ENCODE measurements at places on chromosomes 7 and 10.

DNA sequence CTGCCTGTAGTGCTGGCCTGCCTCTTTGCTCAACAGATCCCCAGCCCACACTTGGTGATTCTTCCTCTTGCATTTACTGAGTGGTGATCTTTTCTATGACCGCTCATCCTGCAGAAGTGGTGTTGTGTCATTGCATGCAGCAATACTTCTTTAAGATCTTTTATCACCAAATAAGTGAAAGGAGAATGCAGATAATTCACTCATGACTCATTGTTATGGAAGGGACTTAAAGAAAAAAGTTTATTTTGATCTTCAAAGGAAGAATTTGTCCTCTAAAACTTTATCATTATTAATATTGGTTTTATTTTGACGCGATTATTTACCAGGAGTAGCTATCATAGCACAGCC is 489.1 kb upstream of the CELF2 start:
- peak; percentile 61 for DNase-seq

- DNase-seq: no peak
Observed at GRCh38 chr7:155844019-155844453, 31.8 kb upstream of the SHH start.

GRCh38 chr7:99560834-99561736 is 2.6 kb downstream of the ZNF655 start:
- no peak for DNase-seq

DNA sequence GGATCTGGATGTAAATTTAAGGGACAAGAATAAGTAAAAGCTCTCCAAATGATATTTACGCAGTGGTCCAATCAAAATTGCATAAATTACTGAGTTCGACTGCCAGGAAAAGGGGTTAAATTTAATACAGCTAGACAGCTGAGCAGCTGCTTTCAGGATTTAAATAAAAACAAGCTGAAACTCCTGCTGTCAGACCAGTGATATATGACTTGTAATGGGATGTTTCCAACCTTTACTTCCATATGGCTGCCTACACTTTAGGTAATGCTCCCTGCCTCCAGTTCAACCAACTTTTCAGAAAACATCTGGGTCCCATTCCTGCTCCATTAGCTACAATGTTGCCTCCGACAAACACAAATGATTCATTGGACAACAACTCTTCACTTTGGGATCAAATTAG is 326.3 kb upstream of the DGKB start:
- DNase-seq: no peak

GRCh38 chr7:129950933-129951225 is 1.9 kb downstream of the UBE2H start:
- no peak for DNase-seq

- DNase-seq: peak; percentile 96
Observed at GRCh38 chr10:126062131-126063032, 166.0 kb downstream of the FANK1 start.

DNA sequence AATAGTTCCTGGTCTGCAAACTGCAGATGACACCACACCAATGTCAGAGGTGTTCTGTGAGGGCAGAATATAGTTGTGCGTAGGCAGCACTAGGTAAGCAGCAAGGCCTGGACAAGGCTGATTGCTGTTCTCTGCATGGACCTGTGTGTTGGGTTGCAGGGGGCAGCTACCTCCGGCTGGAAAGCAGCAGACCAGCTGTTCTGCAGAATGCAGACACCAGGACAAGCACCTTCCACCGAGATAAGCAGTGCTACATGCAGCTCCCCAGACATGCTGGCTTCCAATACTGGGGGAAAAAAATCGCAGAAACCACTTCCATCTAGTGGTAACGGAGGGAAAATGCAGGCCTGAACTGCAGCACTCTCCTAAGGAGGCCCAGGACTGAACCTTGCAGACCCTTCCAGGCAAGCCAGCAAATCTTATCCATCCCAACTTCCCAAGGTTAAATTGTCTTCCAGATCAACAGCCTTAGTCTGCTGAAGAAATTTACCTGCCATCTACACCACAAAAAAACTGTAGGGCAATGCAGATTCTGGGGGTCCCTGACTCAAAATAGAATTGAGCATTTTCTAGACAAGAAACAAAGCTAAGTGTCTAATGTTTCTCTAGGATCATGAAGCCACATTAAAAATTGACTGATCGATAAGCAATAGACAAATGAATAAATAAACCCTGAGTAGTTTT is 50.5 kb upstream of the COBL start:
- DNase-seq: peak; percentile 55

DNA sequence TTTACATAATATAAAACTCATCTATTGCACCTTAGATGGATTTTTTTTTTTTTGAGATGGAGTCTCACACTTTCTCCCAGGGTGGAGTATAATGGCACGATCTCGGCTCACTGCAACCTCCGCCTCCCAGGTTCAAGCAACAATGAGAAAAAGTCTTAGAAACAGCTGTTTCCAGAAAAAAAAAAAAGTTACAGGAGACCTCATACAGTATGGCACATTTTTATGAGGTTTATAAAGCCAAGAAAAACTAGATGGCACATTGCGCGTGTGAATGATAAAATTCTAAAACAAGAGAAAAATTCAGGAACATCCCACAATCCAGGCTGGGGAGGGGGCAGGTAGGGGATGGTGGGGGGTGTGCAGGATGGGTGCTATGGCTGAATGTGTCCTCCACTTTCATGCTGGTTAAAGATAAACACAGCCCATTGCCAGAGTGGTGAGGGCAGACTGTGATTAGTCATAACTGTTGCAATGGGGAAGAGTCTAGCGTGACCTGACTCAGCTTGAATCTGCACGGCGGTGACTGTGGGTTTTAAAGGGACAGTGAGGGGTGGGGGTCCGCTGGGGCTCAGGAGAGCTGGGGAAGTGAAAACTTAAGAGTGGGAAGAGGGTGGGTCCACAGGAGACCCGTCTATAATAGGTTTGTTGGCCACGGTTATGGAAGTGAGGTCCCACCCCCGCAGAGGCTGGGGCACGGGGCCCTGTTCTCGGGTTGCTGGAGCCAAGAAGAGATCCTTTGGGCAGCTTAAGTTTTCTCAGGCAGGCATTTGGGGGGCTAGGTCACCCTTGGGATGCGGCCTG is 11.9 kb upstream of the LRRC27 start:
- DNase-seq: peak; percentile 85

GRCh38 chr10:102863660-102864059 is 5.6 kb upstream of the AS3MT start:
- DNase-seq: no peak

GRCh38 chr7:77226357-77226839 is 26.8 kb upstream of the FGL2 start:
- DNase-seq: peak; percentile 51

GRCh38 chr10:66472156-66472555 is 453.7 kb upstream of the LRRTM3 start:
- no peak for DNase-seq

DNA sequence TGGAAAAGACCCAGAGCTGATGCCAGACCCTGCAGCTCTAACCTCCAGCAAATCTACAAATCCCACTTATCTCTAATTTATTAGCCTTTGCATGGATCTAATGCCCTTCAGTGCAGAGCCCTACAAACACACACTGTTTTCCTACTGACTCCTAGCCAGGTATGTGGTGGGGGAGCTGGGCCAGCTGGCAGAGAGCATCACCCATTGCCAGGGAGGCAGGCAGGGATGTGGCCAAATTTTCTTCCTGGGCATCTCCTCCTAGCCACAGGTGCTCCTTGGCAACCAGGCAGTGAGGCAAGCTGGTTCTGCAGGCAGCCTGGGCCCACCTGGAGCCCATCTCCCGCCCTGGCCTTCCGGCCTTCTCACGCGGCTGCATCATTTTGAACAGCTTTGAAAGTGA is 55.9 kb upstream of the EMX2 start:
- no peak for DNase-seq

DNA sequence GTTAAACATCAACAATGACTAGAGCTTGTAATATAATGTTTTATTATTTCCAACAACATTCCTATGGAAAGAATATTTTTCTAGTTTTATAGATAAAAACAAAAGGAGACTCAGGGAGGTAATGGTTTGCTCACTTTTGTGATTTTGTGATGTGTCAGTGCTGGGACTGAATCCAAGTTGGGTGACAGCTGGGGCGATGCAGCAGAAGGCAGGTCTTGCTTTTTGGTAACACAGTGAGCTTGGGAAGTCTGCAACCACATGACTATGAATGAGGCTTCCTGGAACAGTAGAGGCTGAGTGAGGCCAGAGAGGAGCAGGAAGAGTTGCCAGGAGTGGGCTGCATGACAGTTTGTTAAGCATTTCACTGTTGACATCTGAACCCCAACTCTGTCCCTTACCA is 4.9 kb upstream of the YKT6 start:
- DNase-seq: no peak

- DNase-seq: no peak
Observed at GRCh38 chr10:129935102-129935866, 28.8 kb downstream of the EBF3 start.

DNA sequence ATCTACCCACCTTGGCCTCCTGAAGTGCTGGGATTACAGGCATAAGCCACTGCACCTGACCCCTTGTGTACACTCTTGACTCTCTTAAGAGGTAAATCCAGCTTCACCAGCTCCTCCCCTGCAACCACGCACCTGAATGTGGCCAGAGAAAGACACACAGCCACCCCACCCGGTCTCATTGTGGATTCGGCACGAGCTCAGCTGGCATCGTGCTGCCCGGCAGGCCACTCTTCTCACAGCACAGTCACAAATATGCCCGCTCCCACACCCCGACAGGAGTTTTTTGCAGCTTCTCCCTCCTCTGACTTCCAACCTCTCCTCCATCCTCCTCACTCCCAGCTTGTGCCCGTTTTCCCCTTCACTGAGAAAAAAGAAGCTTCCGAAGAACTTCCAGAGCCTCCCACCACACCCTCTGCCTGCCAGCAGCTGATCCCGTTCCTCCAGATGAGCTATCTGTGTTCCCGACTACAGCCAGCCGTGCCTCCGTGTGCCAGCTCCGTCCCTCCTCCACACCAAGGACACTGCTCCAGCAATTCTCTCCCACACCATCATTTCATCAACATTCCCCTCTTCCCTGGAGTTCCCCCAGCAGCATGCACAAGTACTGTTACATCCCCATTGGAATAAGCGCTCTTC is 8.0 kb upstream of the SMARCD3 start:
- DNase-seq: peak; percentile 29

DNA sequence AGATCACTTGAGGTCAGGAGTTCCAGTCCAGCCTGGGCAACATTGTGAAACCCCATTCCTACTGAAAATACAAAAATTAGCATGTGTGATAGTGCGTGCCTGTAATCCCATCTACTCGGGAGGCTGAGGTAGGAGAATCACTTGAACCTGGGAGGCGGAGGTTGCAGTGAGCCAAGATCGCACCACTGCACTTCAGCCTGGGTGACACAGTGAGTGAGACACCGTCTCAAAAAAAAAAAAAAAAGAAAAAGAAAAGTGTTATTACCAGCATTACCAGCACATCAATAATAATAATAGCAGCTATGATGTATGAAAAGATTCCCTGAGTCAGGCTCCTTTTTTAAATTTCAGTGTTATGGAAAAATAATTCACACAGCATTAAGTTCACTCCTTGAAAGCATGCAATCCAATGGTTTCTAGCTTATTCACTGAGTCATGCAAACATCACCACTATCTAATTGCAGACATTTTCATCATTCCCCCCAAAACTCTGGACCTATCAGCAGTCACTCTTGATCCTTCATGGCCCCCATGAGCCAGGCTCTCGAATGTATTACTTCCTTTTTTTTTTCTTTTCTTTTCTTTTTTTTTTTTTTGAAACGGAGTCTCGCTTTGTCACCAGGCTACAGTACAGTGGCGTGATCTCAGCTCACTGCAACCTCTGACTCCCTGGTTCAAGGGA is 228.4 kb downstream of the FANK1 start:
- DNase-seq: no peak

GRCh38 chr10:120943542-120943941 is 92.4 kb downstream of the WDR11 start:
- DNase-seq: no peak

Measured in fibroblast of pulmonary artery (primary cell).